ENCODE measurements at places on chromosomes 1 and 21.
A peak's percentile ranks its signal among the peaks of the same experiment; 100 is the strongest.

DNA sequence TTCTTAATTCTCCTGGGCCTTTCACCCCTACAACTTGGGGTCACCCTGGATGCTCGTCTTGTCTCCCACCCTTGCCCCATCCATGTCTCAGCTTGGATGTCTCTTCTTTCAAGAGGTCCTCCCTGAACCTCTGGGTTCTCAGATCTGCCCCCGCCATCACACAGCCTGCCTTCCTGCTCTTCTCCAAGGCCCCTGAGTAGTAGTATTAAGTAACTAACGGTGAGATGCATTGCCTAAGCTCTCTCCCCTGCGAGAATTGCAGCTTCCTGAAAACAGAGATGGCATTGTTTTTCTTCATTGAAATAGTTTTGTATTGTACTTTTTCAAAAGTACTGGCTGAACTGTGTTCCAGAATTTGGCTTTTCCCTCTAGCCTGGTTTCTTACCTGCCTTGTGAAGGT lies 16.0 kb downstream of the MIIP start:
- no peak for DNase-seq

DNA sequence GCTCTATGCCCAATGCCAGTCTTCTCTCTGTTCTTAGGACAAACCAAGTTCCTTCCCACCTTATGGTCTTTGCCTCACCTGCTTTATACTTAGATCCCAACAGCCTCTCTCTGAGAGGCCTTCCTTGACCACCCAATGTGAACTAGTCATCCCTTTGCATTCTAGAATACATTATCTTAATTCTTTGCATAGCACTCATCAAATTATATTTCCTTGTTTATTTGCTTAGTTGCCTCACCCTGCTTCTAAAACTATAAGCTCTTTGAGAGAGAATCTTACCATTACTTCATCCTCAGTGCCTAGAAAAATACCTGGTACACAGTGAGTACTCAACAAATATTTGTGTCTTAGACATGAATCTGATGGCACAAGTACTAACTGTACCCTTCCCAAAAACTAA lies 8.0 kb downstream of the PIGP start:
- DNase-seq, result no peak

GRCh38 chr1:223654083-223654482 lies 11.4 kb downstream of the CAPN8 start:
- no peak for DNase-seq

DNA sequence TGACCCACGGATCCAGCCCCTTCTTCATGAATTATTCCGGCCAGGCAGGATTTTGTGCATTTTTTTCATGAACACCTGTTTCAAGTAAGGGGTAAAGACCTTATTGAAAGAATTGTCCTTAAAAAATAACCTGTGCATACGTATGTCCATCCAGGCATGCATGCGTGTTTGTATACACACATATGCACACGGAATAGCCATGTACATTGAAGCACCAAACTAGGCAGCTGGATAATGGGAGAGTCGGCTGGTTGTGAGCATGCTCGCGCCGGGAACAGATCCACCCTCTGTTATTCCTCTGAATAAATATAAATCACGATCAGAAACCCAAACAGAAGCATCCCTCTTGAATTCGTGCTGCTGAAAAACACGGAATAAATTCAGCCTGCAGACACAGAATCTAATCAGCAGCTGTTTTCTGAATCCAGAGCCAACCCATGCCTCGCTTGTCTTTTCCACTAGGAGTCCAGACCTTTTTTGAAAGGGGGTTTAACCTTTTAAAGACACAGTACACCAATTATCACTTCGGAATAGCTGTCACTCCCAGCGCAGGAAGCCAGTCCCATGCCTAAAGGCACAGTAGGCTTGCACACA lies at the start of gene HIVEP3:
HIVEP3 (minus strand) TSS at position 473 of the 594 bp plus-strand sequence.
- DNase-seq, result no peak

DNA sequence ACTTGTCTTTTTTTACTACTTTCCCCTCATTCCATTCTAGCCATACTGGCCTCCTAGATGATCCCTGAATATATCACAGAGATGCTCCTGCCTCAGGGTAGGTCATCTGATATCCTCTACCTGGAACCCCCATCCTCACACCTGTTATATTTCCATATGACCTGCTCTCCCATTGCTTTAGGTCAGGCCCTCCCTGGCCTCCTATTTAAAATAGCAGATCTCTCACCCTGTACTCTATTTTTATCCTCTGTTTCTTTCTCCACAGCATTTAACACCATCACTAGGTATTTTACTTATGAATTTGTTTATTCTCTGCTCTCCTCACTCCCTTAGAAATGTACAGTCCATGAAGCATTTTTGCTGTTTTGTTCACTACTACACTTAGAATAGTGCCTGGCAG lies 13.6 kb downstream of the PIK3R3 start:
- DNase-seq, result no peak

DNA sequence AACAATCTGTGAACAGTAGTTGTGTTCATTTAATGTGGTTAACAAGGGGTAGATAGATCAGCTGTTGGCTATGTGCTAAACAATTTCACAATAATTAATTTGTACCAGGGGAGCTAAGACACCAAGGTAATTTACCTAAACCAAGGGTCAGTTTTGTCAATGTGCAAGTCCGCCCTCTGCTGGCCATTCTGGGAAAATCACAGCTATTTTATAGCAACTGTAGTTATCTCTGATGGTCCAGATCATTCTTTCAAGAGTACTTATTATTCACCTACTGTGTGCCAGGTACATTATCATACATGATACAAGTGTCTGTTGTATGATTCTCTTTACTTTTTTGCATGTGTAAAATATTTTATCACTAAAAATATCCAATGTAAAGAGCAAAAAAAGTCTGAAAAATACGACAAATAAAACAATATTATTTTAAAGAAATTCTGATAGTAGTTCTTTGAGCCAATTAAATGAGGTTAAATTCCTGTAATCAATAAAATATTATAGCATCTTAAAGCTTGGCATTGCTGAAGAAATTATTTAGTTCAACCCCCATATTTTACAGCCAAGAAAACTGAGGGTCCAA lies 312.3 kb upstream of the FAM78B start:
- peak; percentile 36 for DNase-seq

DNA sequence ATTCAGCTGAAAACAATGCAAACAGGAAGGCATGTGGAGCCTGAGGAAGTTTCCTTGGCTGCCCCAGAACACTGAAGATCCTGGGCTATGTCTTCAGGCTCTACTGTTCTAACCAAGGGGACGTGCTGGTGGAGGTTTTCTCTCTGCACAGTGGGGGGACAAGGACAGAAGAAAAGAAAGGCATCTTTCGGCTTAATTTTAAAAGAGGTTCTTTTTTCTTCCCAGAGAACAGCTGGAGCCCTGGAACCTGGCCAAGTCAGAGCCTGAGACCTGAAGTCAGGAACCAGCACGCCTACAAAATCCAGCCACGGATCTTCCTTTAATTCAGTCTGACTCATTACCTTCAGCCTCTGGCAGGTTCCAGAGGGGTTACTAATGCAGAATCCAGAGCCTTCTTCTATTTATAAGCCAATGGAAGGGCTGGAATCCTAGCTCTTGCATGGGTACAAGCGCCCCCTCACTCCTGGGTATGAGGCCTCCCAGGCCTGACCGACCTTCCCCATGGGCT lies 19.8 kb downstream of the CTNNBIP1 start:
- DNase-seq, result no peak

DNA sequence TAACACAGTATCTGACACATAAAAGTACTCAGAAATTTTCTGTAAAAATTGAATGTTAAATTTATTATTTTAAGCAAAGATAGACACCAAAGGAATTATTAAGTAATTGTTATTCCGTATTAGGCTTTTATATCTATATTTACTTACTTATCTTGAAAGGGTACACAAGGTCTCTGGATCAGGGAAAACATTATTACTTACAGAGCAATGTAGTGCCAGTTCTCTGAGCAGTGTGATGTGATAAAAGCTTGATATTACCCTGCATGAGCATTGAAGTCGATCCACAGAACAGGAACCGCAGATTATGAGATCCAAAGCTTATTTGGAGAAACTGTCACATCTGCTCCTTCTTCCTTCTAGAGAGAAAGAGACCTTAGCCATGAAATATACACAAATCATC lies 637.9 kb upstream of the RGS18 start:
- no peak for DNase-seq

GRCh38 chr1:185973645-185974044 lies 239.5 kb downstream of the HMCN1 start:
- DNase-seq, result no peak

DNA sequence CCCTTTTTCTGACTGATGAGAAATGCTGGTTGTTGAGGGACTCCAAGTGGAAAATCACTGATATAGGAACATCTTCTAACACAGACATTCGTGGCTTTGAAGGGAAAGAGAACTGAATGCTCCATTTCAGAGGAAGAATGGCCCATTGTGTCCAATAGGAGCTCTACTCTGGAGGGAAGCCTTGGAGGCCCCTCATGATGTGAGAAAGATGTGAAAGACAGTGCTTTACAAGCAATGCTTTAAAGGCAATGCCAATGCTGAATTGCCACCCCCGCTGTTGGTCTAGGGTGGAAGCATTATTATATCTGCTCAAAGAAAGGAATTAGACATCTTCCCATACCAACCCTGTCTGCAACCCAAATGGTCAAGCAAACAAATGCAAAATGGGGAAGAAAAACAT lies 13.7 kb downstream of the NMNAT2 start:
- no peak for DNase-seq

GRCh38 chr1:235011599-235012435 lies 116.8 kb downstream of the TOMM20 start:
- peak; percentile 95 for DNase-seq

All from stimulated activated naive CD8-positive, alpha-beta T cell treated with anti-CD3 and anti-CD28 coated beads, Interleukin-15, amount 100 ng/mL, for 72 hours (primary cell).